ENCODE measurements at places on chromosomes 6 and 20. TPM values are rescaled to one million over a fixed set of nuclear protein-coding genes. Genes with fewer than 3 reads are reported as not detected.
A peak's percentile ranks its signal among the peaks of the same experiment; 100 is the strongest.

ARHGAP18 gene
- polyA plus RNA-seq = 4.3 TPM

PTCHD4 gene
- 0.19 TPM for polyA plus RNA-seq

CFAP61 gene
- not detected for polyA plus RNA-seq

FAM83C gene
- polyA plus RNA-seq = not detected

CRYBG1 gene
- 3.7 TPM for polyA plus RNA-seq

NKX2-4 gene
- polyA plus RNA-seq = 0.61 TPM

- H3K27ac ChIP-seq = no peak overlapping the region
- H3K4me3 ChIP-seq = no peak overlapping the region
Measured at GRCh38 chr6:117866561-117866960, 40.5 kb upstream of the SLC35F1 start.

- peak overlapping the region; percentile 46 for H3K4me3 ChIP-seq
- peak overlapping the region; percentile 96 for H3K27ac ChIP-seq
- no peaks in the 10 kb centered on the region for H3K36me3 ChIP-seq
- peaks cover 9% of the 10 kb centered on the region for H3K27me3 ChIP-seq
- no peak for DNase-seq
- H3K4me1 ChIP-seq = peaks cover 80% of the 10 kb centered on the region
Measured at GRCh38 chr20:45343532-45344167, 4.6 kb downstream of the SDC4 start.

- H3K27ac ChIP-seq = no peak overlapping the region
- H3K36me3 ChIP-seq = no peaks in the 10 kb centered on the region
- no peaks in the 10 kb centered on the region for H3K27me3 ChIP-seq
- no peak for DNase-seq
Measured at GRCh38 chr6:52497652-52498408, 77.7 kb downstream of the EFHC1 start.

GRCh38 chr20:20743511-20744169 is 31.2 kb upstream of the RALGAPA2 start:
- peak; percentile 71 for DNase-seq
- H3K36me3 ChIP-seq = no peaks in the 10 kb centered on the region
- 0 out of 2 replicates have a peak overlapping the region, but pooled peaks have one; percentile 7 for H3K4me3 ChIP-seq
- peak overlapping the region; percentile 86 for H3K27ac ChIP-seq

GRCh38 chr6:109024784-109025183 is 69.9 kb downstream of the SESN1 start:
- no peak overlapping the region for H3K27ac ChIP-seq
- H3K27me3 ChIP-seq = no peaks in the 10 kb centered on the region
- H3K4me1 ChIP-seq = no peaks in the 10 kb centered on the region
- H3K4me3 ChIP-seq = no peak overlapping the region

DNA sequence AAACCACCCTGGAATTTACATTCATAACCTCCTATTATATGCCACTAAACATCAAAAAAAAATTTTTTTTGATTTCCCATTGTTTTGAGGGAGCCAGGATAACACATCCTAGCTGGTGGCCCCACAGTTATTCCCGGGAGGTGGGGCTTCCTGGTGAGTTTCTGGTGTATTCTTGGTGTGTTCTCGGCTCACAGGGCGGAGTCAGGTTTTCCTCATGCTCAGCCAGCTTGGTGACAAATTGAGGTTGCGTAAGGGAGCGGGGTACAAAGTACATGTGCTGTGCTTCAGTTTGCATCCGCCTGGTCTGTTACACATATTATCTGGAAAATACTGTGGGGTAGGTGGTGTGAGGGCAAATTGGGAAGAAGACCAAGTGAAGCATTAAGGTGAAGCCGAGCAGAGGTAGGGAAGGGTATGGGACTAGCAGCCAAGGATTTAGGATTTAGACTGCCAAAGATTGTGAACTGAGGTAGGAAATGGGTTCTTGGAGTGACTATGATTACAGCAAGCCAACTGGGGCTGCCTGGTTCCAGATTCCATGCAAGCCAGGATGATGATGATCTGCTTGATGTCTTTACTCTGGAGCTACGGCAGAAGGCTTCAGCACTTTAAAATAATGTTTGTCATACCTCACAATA is 46.2 kb upstream of the EEF1A1 start:
- no peak overlapping the region for H3K4me3 ChIP-seq
- no peaks in the 10 kb centered on the region for H3K27me3 ChIP-seq
- H3K4me1 ChIP-seq = peaks cover 15% of the 10 kb centered on the region
- H3K36me3 ChIP-seq = no peaks in the 10 kb centered on the region
- H3K27ac ChIP-seq = peak overlapping the region; percentile 77

DNA sequence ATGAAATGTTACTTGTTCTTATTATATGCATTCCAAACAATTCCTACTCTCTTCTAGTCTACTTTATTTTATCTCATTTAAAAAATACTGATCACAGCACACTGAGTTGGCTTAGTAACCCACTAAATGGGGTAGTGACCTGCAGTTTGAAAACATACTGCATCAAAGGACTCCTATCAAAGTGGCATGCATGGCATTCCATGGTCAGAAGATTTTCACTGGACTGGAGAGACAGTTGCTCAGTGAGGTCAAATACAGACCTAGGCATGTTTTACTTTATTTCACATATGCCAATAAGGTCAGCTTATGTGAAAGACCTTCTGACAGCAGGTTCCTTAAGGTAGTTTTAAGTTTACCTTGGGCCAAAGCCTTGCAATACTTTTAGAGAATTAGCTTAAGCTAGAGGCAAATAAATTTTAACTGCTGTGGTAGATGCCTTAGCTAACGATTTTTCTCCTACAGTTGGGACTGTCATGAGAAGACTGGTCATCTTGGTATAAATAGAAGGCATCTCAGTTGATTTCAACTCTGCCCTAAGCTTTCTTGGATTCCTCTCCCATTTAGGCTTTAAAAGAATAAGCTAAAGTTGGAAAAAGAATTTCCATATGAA is 35.1 kb downstream of the TPD52L1 start:
- no peaks in the 10 kb centered on the region for H3K4me1 ChIP-seq
- H3K27me3 ChIP-seq = no peaks in the 10 kb centered on the region
- DNase-seq = no peak
- no peak overlapping the region for H3K27ac ChIP-seq
- H3K4me3 ChIP-seq = no peak overlapping the region

DNA sequence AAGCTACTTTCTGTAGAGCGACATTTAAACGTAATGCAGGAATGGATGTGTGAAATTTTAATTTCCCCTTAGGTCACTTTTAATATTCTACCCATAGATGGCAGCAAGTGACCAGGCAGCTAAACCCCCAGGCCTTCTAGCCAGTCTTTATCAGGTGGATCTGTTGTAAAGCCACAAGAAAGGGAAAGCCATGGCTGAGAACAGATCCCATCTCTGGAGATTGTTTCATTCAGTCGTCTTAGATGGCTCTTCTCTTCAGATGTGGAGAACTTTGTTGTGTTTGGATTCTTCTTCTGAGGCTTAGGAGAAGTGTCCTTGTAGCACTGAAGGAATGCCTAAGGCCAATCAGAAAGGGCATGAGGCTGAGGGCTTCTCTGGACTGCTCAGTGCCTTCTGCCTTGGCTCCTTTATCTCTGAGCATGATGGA is 15.8 kb upstream of the RNF182 start:
- H3K27ac ChIP-seq = no peak overlapping the region
- no peaks in the 10 kb centered on the region for H3K27me3 ChIP-seq
- H3K4me3 ChIP-seq = no peak overlapping the region

DNA sequence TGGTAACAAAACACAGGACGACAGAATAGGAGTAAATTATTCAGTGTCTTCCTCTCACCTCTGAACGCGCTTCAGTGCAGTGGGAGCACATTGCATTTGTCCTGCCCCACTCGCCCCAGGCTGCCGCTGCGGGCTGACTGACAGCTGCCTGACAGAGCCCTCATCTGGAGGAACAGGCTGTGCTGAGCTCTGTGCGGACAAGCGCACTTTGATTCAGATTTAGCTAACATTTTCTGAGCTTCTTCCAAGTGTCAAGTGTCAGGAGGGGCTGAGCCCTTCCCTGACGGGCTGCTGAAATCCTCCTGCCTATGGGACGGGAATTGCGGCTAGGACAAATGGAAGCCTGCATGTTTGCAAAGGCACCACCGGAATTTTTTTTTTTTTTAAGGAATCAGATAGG is 383.0 kb upstream of the CDH4 start:
- no peak for DNase-seq
- no peaks in the 10 kb centered on the region for H3K27me3 ChIP-seq
- no peaks in the 10 kb centered on the region for H3K4me1 ChIP-seq
- no peak overlapping the region for H3K27ac ChIP-seq

- no peaks in the 10 kb centered on the region for H3K4me1 ChIP-seq
- no peak overlapping the region for H3K27ac ChIP-seq
- DNase-seq = no peak
- H3K36me3 ChIP-seq = peaks cover 47% of the 10 kb centered on the region
- no peak overlapping the region for H3K4me3 ChIP-seq
- H3K27me3 ChIP-seq = no peaks in the 10 kb centered on the region
Measured at GRCh38 chr20:38002422-38002821, 30.8 kb downstream of the TTI1 start.

GRCh38 chr6:147421903-147422302 is 86.6 kb upstream of the SAMD5 start:
- no peaks in the 10 kb centered on the region for H3K4me1 ChIP-seq
- no peak overlapping the region for H3K4me3 ChIP-seq
- H3K27me3 ChIP-seq = no peaks in the 10 kb centered on the region
- H3K36me3 ChIP-seq = no peaks in the 10 kb centered on the region

- H3K27ac ChIP-seq = no peak overlapping the region
- H3K4me1 ChIP-seq = no peaks in the 10 kb centered on the region
- H3K4me3 ChIP-seq = no peak overlapping the region
- DNase-seq = no peak
- H3K27me3 ChIP-seq = peaks cover 21% of the 10 kb centered on the region
- H3K36me3 ChIP-seq = no peaks in the 10 kb centered on the region
Measured at GRCh38 chr20:45104786-45105185, 3.9 kb upstream of the KCNS1 start.

- no peak for DNase-seq
- H3K4me3 ChIP-seq = no peak overlapping the region
- peaks cover 8% of the 10 kb centered on the region for H3K4me1 ChIP-seq
Measured at GRCh38 chr6:149935668-149936067, 6.1 kb upstream of the ULBP2 start.

- H3K4me3 ChIP-seq = no peak overlapping the region
- H3K27ac ChIP-seq = no peak overlapping the region
- H3K4me1 ChIP-seq = peaks cover 9% of the 10 kb centered on the region
- H3K36me3 ChIP-seq = no peaks in the 10 kb centered on the region
- H3K27me3 ChIP-seq = no peaks in the 10 kb centered on the region
Measured at GRCh38 chr20:4913147-4913546, 88.2 kb downstream of the SLC23A2 start.

GRCh38 chr20:53839423-53840176 is 230.8 kb downstream of the BCAS1 start:
- H3K4me1 ChIP-seq = no peaks in the 10 kb centered on the region
- H3K27ac ChIP-seq = no peak overlapping the region
- no peaks in the 10 kb centered on the region for H3K36me3 ChIP-seq
- no peaks in the 10 kb centered on the region for H3K27me3 ChIP-seq
- no peak for DNase-seq
- H3K4me3 ChIP-seq = no peak overlapping the region

DNA sequence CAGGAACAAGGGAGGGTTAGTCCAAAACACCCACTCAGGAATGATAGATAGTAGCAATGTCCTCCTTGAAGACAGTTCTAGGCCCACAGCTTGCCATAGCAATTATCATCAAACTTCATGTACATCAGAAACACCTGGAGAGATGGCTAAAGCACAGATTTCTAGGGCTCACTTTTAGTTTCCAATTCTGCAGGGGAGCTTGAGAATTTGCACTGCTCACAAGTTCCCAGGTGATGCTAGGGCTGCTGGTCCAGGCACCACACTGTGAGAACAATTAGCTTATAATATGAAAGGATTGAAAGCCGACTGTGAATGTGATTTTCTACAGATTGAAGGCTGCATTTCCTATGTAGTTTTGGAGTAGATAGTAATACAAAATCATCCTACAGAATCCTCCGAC is 3.5 kb downstream of the DEFB126 start:
- H3K4me3 ChIP-seq = peak overlapping the region; percentile 24
- no peak overlapping the region for H3K27ac ChIP-seq
- H3K36me3 ChIP-seq = no peaks in the 10 kb centered on the region
- peaks cover 11% of the 10 kb centered on the region for H3K4me1 ChIP-seq
- H3K27me3 ChIP-seq = no peaks in the 10 kb centered on the region

DNA sequence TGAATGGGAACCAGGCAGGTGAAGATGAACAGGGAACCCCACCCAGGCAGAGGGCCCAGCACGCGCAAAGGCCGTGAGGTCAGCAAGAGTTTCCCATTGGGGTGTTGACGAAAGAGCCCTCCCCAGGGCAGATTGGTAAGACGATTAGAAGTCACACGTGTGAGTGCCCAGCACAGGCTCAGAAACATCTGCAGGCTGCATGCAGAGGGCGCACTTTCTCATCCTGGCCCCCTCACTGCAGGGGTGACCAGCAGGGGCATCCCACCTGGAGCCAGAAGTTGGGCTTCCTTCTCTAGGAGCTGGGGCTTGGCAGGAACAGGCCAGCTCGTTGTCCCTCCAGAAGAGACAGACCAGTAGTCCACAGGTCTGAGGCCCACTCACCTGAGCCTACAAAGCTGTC is 38.4 kb downstream of the VSTM2L start:
- DNase-seq = peak; percentile 59
- peaks cover 5% of the 10 kb centered on the region for H3K4me1 ChIP-seq
- no peaks in the 10 kb centered on the region for H3K27me3 ChIP-seq
- H3K27ac ChIP-seq = no peak overlapping the region
- H3K36me3 ChIP-seq = no peaks in the 10 kb centered on the region

DNA sequence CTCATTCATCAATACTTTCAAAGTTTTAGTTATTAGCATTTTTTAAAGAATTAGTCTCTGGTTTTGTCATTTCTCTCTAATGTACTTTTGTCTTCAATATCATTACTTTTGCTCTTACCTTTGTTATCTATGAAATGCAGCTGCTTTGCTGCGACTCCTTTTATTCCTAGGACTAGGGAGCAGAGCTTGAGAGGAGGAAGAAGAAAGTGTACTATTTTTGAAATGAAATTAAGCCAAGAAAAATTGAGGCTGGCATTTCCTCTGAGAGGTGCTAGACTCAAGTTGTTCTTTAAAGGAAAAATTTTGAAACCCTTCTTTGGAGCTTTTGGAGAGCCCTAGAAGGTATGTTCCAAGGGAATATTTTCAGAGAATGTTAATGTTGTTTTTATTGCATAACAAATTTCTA is 48.3 kb upstream of the MRAP2 start:
- no peak overlapping the region for H3K4me3 ChIP-seq
- H3K27me3 ChIP-seq = no peaks in the 10 kb centered on the region
- no peaks in the 10 kb centered on the region for H3K36me3 ChIP-seq

DNA sequence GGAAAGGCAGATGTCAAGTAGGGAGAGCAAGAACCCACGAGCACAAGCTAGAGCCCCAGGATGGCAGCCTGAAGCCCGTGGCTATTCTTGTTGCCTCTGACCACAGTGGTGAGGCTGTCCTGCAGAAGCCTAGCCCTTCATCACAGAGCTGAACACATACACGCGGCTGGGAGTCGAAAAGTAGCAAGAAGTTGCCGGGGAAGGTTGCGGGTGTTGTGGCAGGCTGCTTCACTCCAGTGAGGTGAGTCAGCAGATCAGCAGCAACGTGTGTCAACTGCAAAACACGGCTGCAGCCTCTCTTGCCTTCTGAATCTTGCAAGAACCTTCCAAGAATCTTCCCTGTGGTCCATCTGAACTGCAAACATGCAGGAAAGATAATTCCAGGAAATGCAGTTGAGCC is 10.6 kb upstream of the STX16 start:
- no peak for DNase-seq
- no peak overlapping the region for H3K27ac ChIP-seq
- no peaks in the 10 kb centered on the region for H3K36me3 ChIP-seq
